ENCODE measurements at places on chromosomes 4 and X. TPM values are rescaled to one million over a fixed set of nuclear protein-coding genes. Genes with fewer than 3 reads are reported as not detected.

The MAGEA10 gene
- total RNA-seq: not detected

The TBC1D8B gene
- total RNA-seq: 9.3 TPM

The WNK3 gene
- 0.63 TPM for total RNA-seq

The SLC4A4 gene
- total RNA-seq: 8.1 TPM

DNA sequence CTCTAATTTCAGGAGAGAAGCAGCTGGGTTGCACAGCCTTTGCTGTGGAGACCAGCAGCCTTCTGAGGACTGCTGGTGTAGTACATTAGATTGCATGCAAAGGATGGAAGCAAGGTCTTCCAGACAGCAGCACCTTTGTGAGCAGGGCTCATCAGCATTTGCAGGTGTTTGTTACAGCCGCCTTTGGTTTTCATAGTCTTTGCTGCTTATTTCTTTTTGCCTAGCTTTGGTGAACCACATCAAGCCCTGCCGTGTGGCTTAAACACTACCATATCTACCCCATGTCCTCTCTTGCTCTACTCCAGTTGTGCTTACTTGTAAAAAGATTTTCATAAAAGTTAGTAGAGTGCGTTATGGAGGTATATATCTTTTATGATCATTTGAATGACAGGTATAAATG lies 57.5 kb downstream of the MTM1 start:
- DNase-seq: no peak

DNA sequence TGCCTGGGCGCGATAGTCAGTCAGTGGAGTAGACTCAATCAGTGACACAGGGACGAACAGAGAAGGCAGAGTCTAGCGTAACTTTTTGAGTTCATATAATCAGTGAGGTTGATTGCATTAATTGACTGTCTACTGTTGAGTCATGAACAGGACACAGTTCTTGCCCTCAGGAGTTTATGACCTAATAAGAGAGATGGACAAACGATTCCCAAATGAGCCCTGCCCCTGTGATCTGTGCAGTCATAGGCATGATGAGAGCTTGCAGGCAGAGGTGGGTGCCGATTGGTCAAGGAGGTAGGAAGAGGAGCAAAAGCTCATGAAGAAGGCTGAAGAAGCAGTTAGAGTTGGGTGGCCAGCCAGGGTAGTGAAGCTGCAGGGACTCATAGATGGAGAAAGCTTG lies 57.1 kb downstream of the ADD1 start:
- DNase-seq: no peak

GRCh38 chr4:25367004-25367621 lies 9.9 kb upstream of the ANAPC4 start:
- peak; percentile 52 for DNase-seq

DNA sequence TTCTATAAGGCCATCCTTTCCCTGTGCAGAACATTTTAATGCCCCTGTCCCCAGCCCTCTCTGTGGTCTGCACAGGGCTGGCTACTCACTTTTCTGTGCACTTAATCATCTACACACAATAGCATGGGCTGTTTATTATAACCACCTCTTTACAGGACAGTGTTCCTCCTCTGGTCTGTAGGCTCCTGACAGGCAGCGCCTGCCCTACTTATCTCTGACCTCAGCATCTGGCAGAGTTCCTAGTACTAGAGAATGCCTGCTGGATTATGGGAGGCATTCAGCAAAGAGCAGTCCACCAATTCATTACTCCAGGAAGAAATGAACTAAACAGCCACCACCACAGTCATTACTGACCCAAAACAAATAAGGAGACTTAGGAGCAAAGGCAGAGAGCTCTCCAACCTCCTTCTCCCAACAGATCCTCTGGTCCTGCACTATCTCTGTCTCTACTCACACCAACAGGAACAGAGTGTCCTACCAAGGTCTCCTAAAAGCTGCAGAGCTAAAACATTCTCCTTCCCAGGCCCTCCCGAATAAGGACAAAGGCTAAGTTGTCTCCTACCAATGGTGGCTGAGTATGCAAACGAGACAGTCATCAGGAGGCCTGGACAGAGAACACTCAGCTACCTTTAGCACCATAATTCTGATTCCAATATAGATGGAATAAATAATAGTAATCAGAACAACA lies 279.2 kb downstream of the QDPR start:
- DNase-seq: peak; percentile 79

DNA sequence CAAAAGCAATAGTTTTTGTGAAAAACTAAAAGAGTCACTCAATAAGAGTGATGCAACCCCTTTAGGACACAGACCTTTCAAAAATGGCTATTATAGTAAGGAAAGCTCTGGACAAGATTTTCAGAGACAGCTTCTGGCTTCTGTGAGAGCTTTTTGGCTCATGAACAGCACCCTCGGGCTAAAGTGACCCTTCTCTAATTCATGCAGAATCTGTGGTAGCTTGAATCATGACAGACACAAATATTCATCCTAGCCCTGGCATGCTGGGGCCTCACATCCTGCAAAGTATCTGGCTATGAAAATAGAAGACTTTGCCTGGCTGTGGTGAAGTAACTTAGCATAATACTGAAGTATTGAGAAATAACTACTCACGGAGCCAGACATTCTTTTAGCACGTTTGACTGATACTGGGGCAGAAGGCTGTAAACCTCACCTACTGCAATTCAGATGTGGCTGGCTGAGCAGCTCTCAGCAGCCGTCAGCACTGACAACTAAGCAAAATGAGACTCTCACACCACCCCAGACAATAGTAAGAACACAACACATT lies 327.3 kb downstream of the MAPK10 start:
- DNase-seq: peak; percentile 93

Data from GM23248 (cell line).